ENCODE measurements at places on chromosomes 1 and 21. TPM values are rescaled to one million over a fixed set of nuclear protein-coding genes. Genes with fewer than 3 reads are reported as not detected.

- H3K27me3 ChIP-seq, result no peaks in the 10 kb centered on the region
- DNase-seq, result no peak
- H3K27ac ChIP-seq, result no peak overlapping the region
- no peaks in the 10 kb centered on the region for H3K4me1 ChIP-seq
- no peaks in the 10 kb centered on the region for H3K36me3 ChIP-seq
These were observed 59.8 kb downstream of the ADCY10 start for GRCh38 chr1:167854184-167854583.

CELSR2 gene
- total RNA-seq, result 4.2 TPM

DNA sequence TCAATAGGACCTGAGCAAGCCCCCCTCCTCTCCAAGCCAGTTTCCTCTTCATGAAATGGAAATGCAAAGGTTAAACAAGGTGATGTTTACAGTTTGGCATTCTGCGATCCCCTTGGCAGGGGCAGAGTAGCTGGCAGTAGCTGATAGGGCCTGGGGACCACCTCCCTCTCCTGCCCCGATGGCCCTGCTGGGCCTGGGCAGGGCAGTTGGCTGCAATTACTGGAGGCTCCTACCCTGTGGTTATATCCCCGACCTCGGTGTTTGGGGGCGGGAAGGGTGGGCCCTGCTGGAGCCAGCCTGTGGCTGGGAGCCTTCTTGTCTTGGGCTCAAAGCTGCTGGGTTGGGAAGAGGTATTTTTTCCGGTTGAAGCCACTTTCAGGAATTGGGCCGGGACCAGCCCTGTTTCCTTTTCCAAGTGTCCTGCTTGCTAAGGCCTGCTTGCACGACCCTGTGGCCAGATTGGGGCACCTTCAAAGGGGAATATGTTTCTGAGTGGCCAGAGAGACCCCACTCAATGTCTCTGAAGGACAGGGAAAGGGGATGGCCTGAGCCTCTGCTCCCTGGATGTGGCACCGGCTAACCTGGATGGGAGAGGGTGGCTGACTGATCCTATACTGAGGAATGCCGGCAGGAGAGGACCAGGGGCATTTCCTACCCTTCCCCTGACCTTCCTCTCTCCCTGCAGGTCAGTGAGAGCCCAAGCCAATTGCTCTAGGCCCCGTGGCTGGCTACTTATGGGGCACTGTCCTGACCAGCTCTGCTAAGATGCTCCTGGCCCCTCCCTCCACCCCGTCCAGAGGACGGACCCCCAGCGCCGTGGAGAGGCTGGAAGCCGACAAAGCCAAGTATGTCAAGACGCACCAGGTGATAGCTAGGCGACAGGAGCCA is 1.9 kb downstream of the FAM110D start:
- H3K27me3 ChIP-seq, result peaks cover 3% of the 10 kb centered on the region
- peak overlapping the region; percentile 68 for H3K4me3 ChIP-seq
- H3K27ac ChIP-seq, result peak overlapping the region; percentile 98
- H3K36me3 ChIP-seq, result no peaks in the 10 kb centered on the region
- DNase-seq, result no peak
- H3K4me1 ChIP-seq, result peaks cover 84% of the 10 kb centered on the region

GRCh38 chr1:21616372-21616771 is 52.8 kb downstream of the RAP1GAP start:
- H3K4me1 ChIP-seq, result peaks cover 22% of the 10 kb centered on the region
- H3K27me3 ChIP-seq, result peaks cover 31% of the 10 kb centered on the region
- H3K36me3 ChIP-seq, result no peaks in the 10 kb centered on the region
- no peak overlapping the region for H3K4me3 ChIP-seq

DNA sequence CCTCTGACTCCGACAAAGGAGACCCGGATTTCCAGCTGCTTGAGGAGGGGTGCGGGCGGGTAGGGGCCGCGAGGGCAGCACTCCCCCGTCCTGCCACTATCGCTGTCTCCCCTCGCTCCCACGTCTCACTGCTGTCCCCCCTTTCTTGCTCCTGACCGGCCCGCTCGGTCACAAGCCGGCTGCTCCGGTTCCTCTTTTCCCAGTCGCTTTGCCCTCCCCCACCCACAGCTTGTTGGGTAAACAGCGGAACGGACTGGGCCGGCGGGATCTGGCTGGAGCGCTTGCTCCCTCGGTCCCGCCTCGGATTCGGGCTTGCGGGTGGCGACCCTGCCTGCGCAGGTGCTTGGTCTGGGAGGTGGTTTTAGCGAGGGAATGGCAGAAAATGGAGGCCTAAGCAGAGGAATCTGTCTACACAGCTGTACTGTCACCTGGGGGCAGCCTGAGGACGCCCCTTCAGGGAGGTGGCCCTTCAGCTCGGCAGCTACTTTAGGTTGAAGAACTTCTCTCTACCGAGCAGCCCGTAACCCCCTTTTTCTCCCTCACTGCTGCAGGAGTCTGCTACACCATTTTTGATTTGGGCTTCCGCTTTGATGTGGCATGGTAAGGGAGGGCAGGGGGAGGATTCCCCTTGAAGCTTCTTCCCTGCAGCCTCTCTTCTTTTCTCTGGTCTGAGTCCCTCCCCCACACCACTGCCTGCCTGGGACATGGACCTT is 645 bp downstream of the ATP6V0B start:
- no peaks in the 10 kb centered on the region for H3K27me3 ChIP-seq
- DNase-seq, result peak; percentile 64
- peak overlapping the region; percentile 93 for H3K27ac ChIP-seq
- peaks cover 70% of the 10 kb centered on the region for H3K4me1 ChIP-seq

- DNase-seq, result no peak
- H3K27me3 ChIP-seq, result no peaks in the 10 kb centered on the region
- H3K4me3 ChIP-seq, result peak overlapping the region; percentile 2
- H3K27ac ChIP-seq, result peak overlapping the region; percentile 83
These were observed 41.7 kb downstream of the PLXNA2 start for GRCh38 chr1:208202333-208202995.

GRCh38 chr1:24981631-24982005 is 51.5 kb upstream of the RUNX3 start:
- no peak overlapping the region for H3K4me3 ChIP-seq
- no peaks in the 10 kb centered on the region for H3K4me1 ChIP-seq
- peaks cover 69% of the 10 kb centered on the region for H3K27me3 ChIP-seq
- no peaks in the 10 kb centered on the region for H3K36me3 ChIP-seq
- H3K27ac ChIP-seq, result no peak overlapping the region

- peak; percentile 11 for DNase-seq
- no peak overlapping the region for H3K4me3 ChIP-seq
- no peak overlapping the region for H3K27ac ChIP-seq
These were observed 16.9 kb upstream of the PTTG1IP start for GRCh38 chr21:44890338-44890931.

GRCh38 chr1:228748431-228748830 is 13.2 kb downstream of the RHOU start:
- H3K36me3 ChIP-seq, result peaks cover 16% of the 10 kb centered on the region
- H3K4me1 ChIP-seq, result no peaks in the 10 kb centered on the region
- H3K4me3 ChIP-seq, result no peak overlapping the region
- H3K27ac ChIP-seq, result no peak overlapping the region
- peaks cover 47% of the 10 kb centered on the region for H3K27me3 ChIP-seq

GRCh38 chr1:56502700-56503245 is 76.6 kb downstream of the PLPP3 start:
- peak overlapping the region; percentile 54 for H3K27ac ChIP-seq
- H3K27me3 ChIP-seq, result no peaks in the 10 kb centered on the region
- peaks cover 64% of the 10 kb centered on the region for H3K36me3 ChIP-seq
- no peak for DNase-seq
- H3K4me1 ChIP-seq, result peaks cover 100% of the 10 kb centered on the region

RHOU gene
- 5.1 TPM for total RNA-seq

AMPD1 gene
- total RNA-seq, result not detected

SLC2A5 gene
- total RNA-seq, result 4.2 TPM

DNA sequence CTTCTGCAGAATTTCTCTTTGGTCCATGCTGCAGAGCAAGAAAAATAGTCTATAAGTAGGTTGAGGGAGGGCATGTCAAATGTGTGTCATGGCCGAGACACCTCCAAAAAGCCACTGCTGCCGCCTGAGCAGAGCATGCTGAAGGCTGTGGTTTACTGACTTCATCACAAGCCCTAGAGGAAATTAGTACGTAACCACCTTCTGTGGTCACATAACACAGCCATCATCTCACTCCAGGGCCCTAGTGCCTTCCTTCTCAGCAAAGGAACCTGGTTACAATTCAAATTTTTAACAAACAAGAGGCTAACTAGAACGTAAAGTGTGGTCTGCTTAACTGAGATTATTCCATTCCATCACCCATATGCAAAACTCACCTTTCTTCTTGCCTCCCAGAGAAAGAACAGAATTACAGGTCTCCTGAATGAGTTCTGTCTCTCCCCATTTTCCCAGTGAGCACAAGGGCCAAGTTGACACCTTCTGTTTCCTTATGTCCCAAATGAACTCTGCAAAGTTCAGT is at the start of gene PTPN22:
Gene PTPN22 (minus strand): TSS at position 116 of the 517 bp plus-strand sequence.
- H3K4me1 ChIP-seq, result no peaks in the 10 kb centered on the region
- DNase-seq, result no peak
- H3K36me3 ChIP-seq, result no peaks in the 10 kb centered on the region
- H3K4me3 ChIP-seq, result no peak within 1 kb of the TSS
- H3K27me3 ChIP-seq, result no peaks in the 10 kb centered on the region

KRTAP11-1 gene
- not detected for total RNA-seq

DNA sequence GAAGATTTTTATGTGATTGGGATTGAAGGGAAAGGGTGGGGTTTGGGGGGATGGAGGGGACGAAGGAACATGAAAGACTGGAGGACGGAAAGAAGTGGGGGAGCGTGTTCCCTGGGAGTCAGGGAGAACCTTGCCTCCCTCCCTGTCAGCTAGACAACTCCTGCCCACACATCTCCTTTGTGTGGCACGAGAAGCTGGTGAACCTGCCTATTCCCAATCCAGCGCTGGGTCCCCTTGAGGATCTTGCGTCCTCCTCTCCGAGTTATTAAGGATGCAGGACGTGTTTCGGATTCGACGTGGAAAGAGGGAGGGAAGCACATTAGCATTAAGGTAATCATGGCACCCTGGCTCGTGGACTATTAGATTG is 1.4 kb downstream of the LRRC7 start:
- no peak overlapping the region for H3K27ac ChIP-seq
- H3K27me3 ChIP-seq, result peaks cover 63% of the 10 kb centered on the region
- peak overlapping the region; percentile 70 for H3K4me3 ChIP-seq
- no peak for DNase-seq

SH3BGR gene
- 103 TPM for total RNA-seq

GRCh38 chr1:78490861-78491450 is at the start of gene PTGFR:
TSS of gene PTGFR (plus strand) at chr1:78490974. CDS start at chr1:78492744, 1,770 bp downstream.
- DNase-seq, result peak; percentile 16
- H3K27ac ChIP-seq, result peak within 1 kb of the TSS; percentile 27
- H3K4me3 ChIP-seq, result peak within 1 kb of the TSS; percentile 60
- peaks cover 14% of the 10 kb centered on the region for H3K4me1 ChIP-seq
- H3K27me3 ChIP-seq, result peaks cover 53% of the 10 kb centered on the region

DNA sequence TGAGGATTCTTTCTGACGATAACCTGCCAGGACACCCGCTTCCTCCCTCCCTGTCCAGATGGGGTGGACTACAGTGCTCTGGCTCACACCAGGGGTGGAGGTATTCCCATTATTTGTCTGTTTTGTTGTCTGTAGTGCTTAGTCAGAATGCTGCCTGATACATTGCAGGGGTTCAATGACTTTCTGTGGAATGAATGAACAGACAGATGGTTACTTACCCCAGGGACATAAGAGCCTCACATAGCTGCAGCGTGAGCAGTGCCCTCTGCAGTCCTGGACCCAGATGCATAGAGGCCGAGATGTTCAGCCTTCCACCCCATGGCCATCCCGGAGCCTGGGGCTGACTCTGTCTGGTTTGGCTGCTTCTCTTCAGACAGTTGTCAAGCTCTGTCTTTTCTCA is 13.0 kb upstream of the F3 start:
- no peaks in the 10 kb centered on the region for H3K36me3 ChIP-seq
- peaks cover 16% of the 10 kb centered on the region for H3K4me1 ChIP-seq
- H3K27me3 ChIP-seq, result no peaks in the 10 kb centered on the region
- no peak overlapping the region for H3K4me3 ChIP-seq
- no peak for DNase-seq
- H3K27ac ChIP-seq, result no peak overlapping the region

DNA sequence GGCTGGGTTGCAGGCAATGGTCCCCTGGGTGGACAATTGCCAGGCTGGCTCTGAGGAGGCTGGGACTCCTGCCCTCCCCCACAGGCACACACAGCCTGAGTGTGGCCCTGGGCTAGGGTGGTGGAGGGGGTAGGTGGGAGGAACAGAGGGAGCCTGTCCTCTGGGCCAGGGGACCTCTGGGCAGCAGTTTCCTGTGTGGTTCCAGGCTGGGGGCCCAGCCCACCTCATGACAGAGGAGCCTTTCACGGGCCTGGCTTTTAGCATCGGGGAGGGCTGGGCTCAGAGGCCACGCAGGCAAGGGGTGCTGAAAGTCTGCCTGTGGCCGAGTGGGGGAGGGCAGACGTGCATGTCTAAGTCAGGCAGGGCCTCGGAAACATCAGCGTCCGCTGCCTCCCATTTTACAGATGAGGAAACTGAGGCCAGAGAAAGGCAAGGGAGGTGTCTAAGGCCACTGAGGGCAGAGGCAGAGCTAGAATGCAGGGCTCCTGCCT is 7.0 kb downstream of the EXTL1 start:
- H3K4me1 ChIP-seq, result peaks cover 24% of the 10 kb centered on the region
- H3K27me3 ChIP-seq, result no peaks in the 10 kb centered on the region
- H3K27ac ChIP-seq, result no peak overlapping the region
- H3K36me3 ChIP-seq, result no peaks in the 10 kb centered on the region
- DNase-seq, result no peak

- H3K27ac ChIP-seq, result no peak overlapping the region
- H3K36me3 ChIP-seq, result no peaks in the 10 kb centered on the region
- no peak overlapping the region for H3K4me3 ChIP-seq
- H3K4me1 ChIP-seq, result peaks cover 6% of the 10 kb centered on the region
- DNase-seq, result no peak
These were observed 18.1 kb downstream of the FGGY start for GRCh38 chr1:59314776-59315528.

GRCh38 chr21:45459171-45460010 is 54.4 kb downstream of the COL18A1 start:
- DNase-seq, result peak; percentile 13
- H3K27ac ChIP-seq, result no peak overlapping the region
- no peaks in the 10 kb centered on the region for H3K27me3 ChIP-seq
- peaks cover 28% of the 10 kb centered on the region for H3K4me1 ChIP-seq

ATAD3C gene
- 2.8 TPM for total RNA-seq

- no peak overlapping the region for H3K4me3 ChIP-seq
- H3K36me3 ChIP-seq, result peaks cover 6% of the 10 kb centered on the region
- peak overlapping the region; percentile 86 for H3K27ac ChIP-seq
- no peaks in the 10 kb centered on the region for H3K27me3 ChIP-seq
- H3K4me1 ChIP-seq, result peaks cover 98% of the 10 kb centered on the region
These were observed 14.9 kb downstream of the SLC2A1 start for GRCh38 chr1:42943728-42944127.
